ENCODE measurements at places on chromosomes 12 and 14. TPM values are rescaled to one million over a fixed set of nuclear protein-coding genes. Genes with fewer than 3 reads are reported as not detected.
A peak's percentile ranks its signal among the peaks of the same experiment; 100 is the strongest.

GRCh38 chr14:58239244-58240195 lies 5.1 kb upstream of the PSMA3 start:
- no peaks in the 10 kb centered on the region for H3K36me3 ChIP-seq
- no peaks in the 10 kb centered on the region for H3K27me3 ChIP-seq
- peak; percentile 72 for DNase-seq
- no peak overlapping the region for H3K27ac ChIP-seq
- peak overlapping the region; percentile 97 for H3K4me3 ChIP-seq

Gene COL2A1
- not detected for total RNA-seq

GRCh38 chr12:58967561-58967960 lies 47.3 kb upstream of the LRIG3 start:
- H3K4me3 ChIP-seq, result no peak overlapping the region
- no peaks in the 10 kb centered on the region for H3K4me1 ChIP-seq
- no peak for DNase-seq
- H3K27ac ChIP-seq, result no peak overlapping the region
- no peaks in the 10 kb centered on the region for H3K27me3 ChIP-seq

DNA sequence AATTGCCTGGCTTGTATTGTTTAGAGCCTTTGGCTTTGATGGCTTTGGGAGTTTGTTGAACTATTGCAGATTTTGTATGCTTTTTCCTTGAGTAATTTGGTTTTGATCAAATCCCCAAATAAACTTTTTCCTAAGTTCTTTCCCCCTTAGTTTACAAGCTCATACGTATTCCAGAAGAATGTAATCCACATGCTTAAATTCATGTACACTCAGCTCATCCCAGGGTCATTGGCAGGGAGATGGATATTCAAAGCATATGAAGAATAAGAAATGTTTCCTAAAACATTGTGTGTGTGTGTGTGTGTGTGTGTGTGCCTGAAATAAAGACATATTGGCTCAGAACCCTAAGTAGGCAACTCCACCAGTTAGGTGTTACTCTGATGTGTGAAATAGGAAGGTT lies 89.4 kb downstream of the TMEM30B start:
- H3K27me3 ChIP-seq, result peaks cover 1% of the 10 kb centered on the region
- H3K36me3 ChIP-seq, result no peaks in the 10 kb centered on the region
- no peak overlapping the region for H3K4me3 ChIP-seq
- no peak overlapping the region for H3K27ac ChIP-seq
- no peak for DNase-seq

Gene SUOX
- total RNA-seq, result 18.3 TPM

Gene HOXC4
- total RNA-seq, result 18.4 TPM
